ENCODE measurements at places on chromosomes 6 and 20.

- DNase-seq, result no peak
Measured at GRCh38 chr6:52731719-52732118, 31.6 kb downstream of the GSTA2 start.

DNA sequence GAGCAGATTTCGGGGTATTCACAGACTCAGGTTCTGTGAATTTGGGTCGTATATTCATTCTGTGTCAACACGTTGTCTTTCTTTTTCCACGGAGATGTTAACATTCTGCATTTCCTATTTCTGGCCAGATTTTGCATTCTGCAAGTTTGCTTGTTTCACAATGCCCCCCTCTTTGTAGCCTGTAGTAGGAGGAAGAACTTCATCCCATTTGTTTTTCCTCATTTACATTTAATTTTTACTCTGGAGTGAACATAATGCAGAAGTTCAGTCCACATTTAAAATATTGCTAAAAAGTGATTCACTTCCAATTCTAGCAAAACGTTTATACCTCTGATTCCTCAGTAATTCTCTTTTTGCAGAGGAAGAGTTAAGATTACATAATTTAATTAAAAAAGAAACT lies 12.9 kb downstream of the TAGAP start:
- no peak for DNase-seq

GRCh38 chr6:105087571-105088211 lies 92.1 kb downstream of the POPDC3 start:
- DNase-seq, result no peak

- no peak for DNase-seq
Measured at GRCh38 chr20:1808101-1808500, 87.1 kb upstream of the SIRPA start.

- DNase-seq, result no peak
Measured at GRCh38 chr20:49381558-49382493, 100.6 kb downstream of the KCNB1 start.

DNA sequence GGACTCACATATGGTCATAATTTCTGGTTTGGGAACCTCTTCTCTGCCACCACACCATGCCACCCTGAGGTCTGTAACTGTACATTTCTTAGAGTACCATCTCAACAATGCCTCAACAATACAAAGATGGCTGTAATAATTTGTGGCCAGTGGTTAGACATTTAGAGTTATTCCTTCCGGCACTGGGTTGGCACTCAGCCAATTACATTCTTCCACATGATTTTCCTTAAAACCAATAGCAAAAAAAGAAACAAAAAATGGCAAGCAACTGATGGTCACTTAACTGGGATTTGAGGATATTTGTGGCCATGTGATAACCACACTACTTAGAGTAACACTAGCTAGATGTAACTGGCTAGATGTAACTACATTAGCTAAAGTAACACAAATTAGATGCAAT lies 79.9 kb downstream of the SEL1L2 start:
- no peak for DNase-seq

GRCh38 chr6:146803601-146804000 lies 204.8 kb downstream of the ADGB start:
- no peak for DNase-seq

GRCh38 chr6:141244366-141244765 lies 888.4 kb upstream of the GJE1 start:
- DNase-seq, result no peak

DNA sequence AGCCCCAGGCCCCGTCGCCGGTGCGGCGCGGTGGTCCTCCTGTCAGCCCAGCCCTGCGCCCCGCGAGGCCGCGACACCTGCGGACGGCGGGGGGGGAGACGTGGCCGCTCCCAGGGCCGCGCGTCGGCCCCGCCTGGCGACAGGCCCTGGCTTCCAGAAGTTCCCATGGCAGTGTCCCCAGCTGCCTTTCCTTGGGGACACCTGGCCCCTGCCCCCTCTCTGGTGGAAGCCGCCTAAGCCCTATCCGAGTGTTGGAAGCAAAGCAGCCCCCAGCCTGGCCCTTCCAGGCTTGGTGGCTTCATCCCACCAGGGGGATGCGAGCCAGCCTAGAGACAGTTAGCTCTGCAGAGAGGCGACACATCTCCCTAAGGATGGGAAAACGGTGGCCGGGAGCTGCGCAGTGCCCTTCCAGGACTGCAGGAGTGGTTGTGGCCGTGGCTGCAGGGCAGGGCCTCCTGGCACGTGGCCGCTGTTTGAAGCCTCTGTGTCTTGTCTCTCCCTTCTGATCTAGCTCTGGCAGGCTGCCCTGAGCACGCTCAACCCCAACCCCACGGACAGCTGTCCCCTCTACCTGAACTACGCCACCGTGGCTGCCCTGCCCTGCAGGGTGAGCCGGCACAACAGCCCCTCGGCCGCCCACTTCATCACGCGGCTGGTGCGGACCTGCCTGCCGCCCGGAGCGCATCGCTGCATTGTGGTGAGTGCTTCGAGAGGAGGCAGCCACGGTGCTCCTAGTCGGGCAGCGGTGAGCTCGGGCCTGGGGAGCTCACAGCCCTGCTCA lies 816 bp downstream of the NPEPL1 start:
- DNase-seq, result peak; percentile 90

DNA sequence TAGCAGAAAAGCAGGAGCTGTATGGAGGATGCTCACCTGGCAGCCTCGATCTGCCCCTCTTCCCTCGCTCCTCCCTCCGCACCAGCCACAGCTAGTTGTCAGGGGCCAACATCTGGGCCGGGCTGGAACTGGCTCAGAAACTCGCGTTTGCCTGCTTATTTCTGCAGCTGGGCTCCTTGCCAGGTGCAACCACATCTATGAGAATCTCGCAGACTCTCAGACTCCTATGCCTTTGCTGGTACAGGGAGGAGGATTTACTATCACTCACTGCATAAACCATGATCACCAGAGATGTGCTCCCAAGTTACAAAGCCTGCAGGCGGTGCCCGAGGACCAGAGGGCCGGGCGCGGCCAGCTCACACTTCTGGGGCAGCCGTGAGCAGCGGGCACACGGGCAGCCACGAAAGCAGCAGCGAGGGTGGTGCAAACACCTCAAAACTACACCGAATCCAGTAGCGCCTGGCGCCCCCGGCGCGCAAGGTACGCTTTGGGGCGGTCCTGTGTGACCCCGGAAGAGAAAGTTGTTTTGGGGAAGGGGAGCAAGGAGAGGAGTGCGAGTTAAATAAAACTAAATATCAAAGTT lies 577 bp upstream of the LRRC1 start:
- DNase-seq, result peak; percentile 89

GRCh38 chr6:122428781-122429180 lies 29.3 kb downstream of the HSF2 start:
- no peak for DNase-seq

GRCh38 chr6:111119571-111120329 lies 32.4 kb downstream of the SLC16A10 start:
- DNase-seq, result no peak

- no peak for DNase-seq
Measured at GRCh38 chr6:75282706-75283105, 1.9 kb downstream of the TMEM30A start.

DNA sequence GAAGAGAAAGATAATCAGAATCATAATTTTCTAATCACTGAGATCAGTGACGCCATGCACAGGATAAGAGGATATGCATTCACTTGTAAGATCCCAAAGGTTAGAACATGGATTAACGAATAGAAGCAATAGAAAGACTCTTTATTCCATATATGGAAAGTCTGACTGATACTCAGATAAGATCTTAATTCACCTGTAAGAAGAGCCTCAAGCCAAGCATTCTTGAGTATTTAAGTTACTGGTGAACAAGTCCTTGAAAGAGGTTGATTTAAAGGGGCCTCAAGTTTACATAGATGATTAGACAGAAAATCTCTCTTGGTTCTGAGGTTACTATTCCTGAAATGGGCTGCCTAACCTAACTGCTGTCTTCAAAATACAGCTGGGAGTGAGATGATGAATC lies 53.8 kb upstream of the MTRF1L start:
- DNase-seq, result no peak

GRCh38 chr6:20868397-20869096 lies 334.3 kb downstream of the CDKAL1 start:
- no peak for DNase-seq

DNA sequence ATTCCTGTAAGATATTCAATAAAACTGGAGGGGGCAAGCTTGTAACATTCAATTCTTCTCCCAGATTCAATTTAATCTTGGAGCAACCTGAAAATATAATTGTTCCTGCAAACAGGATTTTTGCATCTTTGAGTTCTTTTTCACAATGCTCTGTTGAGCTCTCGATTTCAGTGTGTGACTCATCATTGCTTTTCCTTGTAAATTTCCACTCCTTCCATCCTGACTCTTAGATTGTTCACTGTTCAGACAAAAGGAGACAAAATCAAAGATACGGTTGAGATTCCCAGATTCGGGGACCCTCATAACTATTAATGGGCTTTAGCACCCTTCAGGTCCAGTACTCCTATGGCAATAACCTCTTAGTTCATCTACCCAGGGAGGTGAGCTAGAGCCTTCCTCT lies 571.9 kb upstream of the CHD6 start:
- no peak for DNase-seq

DNA sequence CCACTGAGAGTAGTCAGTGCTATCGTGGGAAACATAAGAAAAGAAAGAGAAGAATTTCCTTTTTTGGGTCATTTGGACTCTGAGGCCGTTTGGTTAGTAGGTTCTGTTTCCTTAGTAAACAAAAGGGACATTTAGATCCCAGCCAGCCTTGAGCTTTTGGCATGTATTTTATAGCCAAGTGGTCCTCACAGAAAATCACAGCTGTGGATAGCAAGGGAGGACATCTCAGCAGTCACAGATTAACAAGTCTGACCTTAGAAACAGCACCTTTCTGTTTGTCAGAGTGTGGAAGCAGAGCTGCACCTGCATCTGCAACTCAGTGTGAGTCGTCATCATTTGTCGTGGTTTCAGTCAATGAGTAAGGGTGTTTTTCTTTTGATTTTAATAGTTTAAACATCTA lies 40.5 kb downstream of the FAM120B start:
- no peak for DNase-seq

DNA sequence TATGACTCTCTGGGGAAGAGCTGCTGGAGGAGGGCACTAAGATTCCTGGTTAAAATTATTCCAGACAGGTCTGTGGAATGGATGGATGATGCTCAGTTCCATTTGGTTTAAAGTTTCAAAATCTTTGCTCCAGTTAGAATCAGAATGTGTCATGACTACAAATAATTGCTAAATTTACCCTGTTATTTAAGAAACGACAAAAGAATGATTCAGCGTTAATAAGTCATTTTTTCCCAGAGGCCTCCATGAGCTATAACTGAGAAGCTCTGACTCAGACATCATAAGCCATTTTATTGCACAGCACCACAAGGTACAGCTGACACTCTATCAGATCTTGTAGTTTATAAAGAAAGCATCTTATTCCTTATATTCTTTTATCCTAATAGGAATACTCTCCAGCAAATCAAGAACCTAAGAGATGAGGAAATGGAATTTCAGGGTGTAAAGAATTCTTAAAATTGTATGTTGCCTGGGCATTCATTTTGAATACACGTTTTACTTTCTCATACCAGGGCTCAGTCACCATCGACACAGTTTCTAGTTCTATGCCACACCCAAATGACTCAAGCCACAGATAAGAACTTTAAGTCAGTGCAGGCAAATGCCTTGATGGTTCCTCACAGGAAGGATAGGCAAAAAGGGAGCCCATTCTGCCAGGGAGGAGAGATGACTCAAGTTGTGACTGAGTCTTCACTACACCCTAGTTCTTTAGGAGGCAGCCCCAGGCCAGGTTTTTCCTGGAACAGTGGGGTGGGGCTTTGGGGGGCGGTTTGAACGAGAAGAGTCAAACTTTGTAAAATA lies 636.0 kb downstream of the MMUT start:
- no peak for DNase-seq

GRCh38 chr6:33072508-33073100 lies 845 bp downstream of the HLA-DPA1 start:
- no peak for DNase-seq

DNA sequence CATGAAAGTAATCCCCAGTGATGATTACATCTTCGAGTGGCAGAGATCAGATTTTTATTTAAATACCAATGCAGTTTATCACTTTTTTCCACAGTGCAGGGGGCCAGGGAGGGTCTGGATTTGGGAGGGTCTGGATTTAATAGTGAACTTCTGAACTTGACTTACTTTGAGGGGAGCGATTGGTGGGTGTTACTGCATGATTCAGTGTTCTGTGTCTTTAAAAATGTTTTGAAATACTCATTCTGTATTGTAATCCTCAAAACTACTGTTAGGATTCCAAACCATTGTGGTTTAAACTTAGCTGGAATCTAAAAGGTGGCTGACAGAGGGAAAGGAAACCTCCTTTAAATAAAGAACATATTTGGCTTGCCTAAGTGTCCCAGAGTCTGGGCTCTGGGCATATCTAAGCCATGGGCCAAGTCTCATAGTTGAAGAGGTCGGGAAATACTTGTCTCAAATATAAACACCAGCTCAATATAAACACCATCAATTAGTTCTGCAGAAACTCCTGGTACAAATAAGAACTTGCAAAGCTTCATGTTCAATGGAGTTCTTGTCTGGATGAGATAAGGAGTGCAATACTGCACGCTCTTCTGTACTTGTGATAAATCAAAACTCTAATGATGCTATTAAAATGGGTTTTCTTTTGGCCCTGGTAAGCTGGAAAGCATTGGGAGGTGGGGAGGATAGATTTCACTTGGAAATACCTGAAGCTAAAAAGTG lies 14.4 kb downstream of the JARID2 start:
- DNase-seq, result no peak

DNA sequence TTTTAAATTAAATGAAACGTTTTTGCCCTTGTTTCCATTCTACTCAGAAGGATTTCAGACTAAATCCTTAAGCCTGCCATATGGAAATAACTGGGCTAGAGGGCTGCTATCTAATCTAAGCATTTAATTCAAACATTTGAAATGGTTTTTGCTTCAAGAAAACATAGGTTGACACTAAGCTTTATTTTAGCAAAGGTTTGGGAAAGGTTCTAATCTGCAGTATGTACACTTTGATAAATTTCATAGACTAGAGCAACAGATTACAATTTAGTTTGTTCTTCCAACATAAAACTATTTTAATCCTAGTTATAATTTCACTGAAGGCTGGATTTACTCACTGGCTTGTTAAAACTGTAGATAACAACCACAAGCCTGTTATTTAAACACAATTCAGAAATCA lies 72.1 kb downstream of the TMEM200A start:
- DNase-seq, result no peak

DNA sequence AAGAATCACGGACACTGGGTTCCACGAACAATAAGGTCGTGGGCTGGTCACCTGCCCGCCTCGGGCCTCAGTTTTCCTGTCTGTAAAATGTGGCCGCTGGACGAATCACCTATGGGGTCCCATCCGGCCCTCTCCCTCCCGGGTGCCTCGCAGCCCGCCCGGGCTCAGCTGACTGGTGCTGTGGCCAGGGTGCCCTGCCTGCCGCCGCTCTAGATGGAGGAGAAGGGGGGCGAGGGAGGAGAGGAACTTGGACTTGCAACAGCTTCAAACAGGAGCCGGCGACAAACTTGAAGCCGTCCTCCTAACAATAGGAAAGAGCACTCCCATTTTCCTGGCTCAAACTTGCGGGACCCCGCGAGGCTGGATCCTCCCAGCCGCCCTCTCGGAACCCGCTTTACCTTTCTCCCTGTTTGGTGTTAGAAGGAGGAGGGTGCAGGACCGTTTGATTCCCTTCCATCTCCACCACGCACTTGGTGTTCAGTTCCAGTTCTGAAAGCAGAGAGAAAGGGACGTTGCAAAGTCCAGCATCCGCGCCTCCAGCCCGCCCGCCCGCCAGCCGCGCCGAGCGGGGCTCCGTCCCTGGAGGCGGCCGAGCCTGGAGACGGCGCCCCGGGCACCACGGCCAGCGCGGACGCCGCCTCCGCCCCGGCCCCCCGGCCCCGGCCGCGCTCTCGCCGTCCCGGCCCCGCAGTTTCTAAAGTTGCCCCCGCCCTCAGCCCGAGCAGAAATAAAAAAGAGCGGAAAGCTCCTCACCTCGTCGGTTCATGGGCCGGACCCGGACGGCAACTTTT lies 584 bp downstream of the KIF13A start:
- DNase-seq, result peak; percentile 92
